AG10803 (cell line): ENCODE measurements at places on chromosomes 1 and 21.

DNA sequence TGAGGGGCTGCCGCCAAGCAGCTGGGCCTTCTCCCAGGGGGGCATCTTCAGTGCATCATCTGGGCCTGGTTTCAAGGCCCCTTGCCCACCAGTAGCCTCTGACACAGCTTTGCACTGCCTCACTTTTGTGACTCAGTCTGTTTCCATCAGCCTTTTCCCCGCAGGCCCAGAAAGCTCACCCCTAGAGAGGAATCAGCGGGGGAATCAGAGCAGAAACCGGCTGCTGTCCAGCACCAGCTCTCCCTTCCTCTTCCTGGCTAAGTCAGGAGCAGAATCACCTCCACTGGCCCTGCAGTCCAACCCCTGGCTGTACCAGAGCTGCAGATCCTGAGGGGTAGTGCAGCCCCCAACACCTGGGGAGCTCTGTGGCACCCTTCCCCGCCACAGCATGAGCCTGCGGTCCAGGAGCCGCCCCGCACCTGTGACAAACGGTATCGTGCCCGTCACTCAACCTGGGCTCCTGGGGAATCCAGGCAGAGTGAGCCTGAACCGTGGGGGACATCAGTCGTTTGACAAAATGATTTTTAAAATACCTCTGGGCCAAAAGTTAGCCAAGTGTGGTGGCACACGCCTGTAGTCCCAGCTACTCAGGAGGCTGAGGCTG, 83.3 kb upstream of the TMEM51 start:
- DNase-seq: no peak

DNA sequence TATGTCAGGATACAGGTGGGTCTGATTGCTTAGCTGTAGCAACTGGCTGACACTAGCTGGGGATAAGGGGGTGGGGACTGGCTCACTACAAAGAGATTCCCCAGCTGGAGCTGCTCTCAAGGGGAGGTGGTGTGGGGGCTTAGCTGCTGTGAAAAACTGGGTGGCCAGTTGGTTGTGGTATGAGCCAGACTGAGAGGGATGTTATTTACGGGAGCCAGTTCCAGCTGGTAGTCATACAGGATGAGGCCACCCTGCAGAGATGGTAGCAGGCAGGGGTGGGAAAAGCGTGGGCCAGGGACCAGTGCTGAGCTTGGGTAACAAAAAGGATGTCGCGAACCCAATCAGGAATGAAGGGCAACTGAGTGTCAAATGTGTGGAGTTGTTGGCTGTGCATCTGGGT, 204.0 kb upstream of the C21orf91 start:
- no peak for DNase-seq

DNA sequence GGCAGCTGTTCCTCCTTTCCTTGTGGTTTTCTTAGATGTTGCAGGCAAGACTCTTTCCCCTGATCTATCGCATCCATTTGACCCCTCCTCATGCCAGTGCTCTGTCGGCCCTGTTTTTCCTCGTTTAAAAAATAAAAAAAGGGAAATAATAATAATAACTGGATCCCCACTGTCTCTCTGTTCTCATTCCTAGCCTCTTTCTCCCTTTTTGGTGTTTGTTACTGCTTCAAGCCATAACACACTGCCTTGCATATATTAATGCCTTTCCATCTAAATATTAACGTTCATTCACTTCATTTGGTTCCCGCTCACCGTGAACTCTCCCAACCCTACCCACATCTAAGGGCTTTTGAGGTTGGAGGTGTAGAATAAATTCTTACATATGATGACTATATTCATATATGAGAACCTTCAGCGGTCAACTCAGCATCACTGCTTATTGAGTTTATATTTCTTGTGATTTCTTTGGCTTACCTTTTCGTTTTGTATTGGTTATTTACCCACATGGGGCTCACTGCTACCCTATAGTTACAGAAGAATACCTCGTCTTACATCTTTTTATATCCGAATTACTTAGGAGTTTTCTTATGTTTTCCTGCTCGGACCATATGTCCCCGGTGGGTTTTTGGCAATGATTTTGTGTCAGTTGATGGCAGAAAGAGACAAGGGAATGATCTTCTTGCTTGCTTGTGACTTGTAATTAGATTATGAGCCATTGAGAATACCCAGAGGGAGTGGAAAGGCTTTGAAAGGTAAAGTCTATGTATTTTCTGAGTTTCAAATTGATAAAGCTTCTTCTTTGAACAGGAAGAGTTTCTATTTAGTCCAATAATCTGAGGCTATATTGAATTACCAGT, 805 bp downstream of the ATG4C start:
- peak; percentile 16 for DNase-seq

- no peak for DNase-seq
These were observed 172.9 kb upstream of the RUNX1 start for GRCh38 chr21:35222021-35222420.

DNA sequence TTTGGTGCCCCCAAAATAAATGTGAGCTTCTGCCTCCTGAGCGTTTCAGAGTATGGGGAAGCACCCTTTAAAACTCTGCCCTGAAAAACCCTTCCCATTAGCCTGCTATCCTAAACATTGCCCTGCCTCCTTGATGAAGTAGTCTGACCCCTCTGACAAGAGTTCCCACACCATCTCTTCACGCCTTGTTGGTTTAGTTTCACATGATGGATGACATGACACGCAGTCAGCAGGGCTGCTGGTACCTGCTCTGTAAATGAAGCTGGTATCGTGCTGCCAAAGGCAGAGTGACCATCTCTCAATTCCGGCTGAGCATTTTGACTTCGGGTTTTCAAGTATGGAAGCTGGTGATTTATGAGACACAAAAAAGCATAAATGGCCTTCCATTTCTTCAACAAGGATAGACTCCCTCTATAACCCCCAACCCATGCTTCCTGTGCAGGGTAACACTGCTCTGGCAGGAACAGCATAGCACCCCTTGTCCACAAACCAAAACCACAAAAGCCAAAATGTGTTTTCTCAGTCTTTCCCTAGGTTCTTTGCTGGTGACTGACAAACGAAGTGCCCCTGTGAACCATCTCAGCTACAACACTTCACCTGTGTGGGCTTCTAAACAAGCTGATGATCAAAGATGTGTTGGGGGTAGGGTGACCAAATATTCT, 444.6 kb downstream of the NUF2 start:
- no peak for DNase-seq

- peak; percentile 74 for DNase-seq
These were observed 2.4 kb downstream of the PGD start for GRCh38 chr1:10401281-10401680.
